ENCODE measurements at places on chromosomes 16 and 17.
A peak's percentile ranks its signal among the peaks of the same experiment; 100 is the strongest.

- H3K4me3 ChIP-seq = peak overlapping the region; percentile 70
- peaks cover 88% of the 10 kb centered on the region for H3K4me1 ChIP-seq
- peak; percentile 85 for DNase-seq
- peak overlapping the region; percentile 92 for H3K27ac ChIP-seq
These were observed 10.6 kb downstream of the KSR1 start for GRCh38 chr17:27466743-27467375.

DNA sequence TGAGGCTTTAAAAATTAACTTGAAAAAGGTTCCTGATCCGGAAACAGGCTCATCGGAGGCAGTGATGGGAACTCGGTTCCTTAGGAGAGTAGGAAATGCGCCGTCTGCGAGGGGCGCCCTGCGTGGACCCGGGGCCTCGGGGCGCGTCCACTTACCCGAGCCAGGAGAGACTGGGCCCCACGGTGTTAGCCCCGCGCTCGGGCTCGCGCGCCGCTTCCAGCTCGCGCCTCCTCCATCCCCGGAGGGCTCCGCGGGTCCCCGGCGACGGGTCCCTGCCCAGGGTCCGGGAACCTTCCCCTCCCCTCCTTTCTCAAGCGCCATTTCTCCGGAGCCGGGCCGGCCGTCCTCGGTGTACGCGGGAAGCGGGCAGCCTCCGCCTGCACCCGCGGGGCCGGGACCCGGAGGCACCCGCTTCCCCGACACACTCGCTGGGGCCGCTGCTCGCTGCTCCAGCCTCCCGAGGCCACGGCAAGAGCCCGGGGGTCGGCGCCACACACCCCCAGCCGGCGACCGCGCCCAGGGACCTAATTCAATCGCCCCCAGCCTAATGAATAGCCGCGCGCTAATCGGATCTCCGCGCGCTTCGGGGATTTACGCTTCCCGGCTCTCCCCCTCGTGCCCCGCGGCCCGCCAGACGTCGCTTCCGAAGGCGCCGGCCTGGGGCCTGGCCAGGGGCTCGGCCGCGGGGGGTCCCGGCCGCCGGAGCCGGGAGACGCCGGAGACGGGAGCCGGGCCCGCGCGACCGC, 2.2 kb upstream of the BAHCC1 start:
- peaks cover 7% of the 10 kb centered on the region for H3K36me3 ChIP-seq
- peaks cover 17% of the 10 kb centered on the region for H3K4me1 ChIP-seq
- no peak overlapping the region for H3K27ac ChIP-seq
- H3K4me3 ChIP-seq = no peak overlapping the region
- no peak for DNase-seq

DNA sequence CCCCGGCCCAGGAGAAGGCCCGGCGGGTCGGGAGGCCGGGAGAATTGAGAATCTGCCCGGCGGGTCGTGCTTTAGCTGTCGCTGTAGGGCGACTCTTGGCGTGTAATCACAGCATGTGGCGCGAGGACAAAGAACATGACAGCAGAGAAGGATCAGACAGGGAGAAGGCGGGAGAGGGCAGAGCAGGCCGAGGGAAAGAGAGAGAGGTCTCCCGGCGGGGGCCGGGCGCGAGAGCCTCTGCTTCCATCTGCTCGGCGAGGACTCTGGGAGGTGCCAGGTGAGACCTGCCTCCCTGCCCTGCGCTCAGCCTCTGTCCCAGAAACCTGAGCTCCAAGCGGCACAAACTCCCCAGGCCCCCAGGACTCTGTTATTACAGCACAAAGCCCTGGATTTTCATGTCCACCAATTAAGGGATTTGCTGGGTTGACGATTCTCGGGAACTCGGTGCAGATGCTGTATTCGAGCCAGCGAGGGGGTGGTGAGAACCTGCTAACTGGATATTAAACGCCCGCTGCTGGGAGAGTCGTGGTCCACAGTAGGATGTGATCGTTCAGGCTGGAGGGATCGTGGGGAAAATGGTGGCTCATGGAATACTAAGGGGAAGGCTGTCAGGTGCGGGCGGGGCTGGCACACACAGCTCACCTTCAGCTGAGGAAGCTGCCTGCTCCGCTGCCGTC, 172.0 kb upstream of the CIBAR2 start:
- no peaks in the 10 kb centered on the region for H3K27me3 ChIP-seq
- H3K27ac ChIP-seq = no peak overlapping the region
- no peak for DNase-seq
- no peaks in the 10 kb centered on the region for H3K4me1 ChIP-seq
- H3K36me3 ChIP-seq = no peaks in the 10 kb centered on the region

GRCh38 chr17:72566671-72567484, 446.1 kb downstream of the SOX9 start:
- H3K27me3 ChIP-seq = peaks cover 4% of the 10 kb centered on the region
- H3K4me1 ChIP-seq = peaks cover 9% of the 10 kb centered on the region
- no peaks in the 10 kb centered on the region for H3K36me3 ChIP-seq
- H3K27ac ChIP-seq = no peak overlapping the region

GRCh38 chr17:79633993-79634813, 23.4 kb upstream of the RBFOX3 start:
- H3K36me3 ChIP-seq = no peaks in the 10 kb centered on the region
- H3K27me3 ChIP-seq = peaks cover 7% of the 10 kb centered on the region
- peak; percentile 4 for DNase-seq
- no peaks in the 10 kb centered on the region for H3K4me1 ChIP-seq
- no peak overlapping the region for H3K27ac ChIP-seq
- H3K4me3 ChIP-seq = no peak overlapping the region

GRCh38 chr17:81492202-81492601, 20.4 kb downstream of the ACTG1 start:
- peaks cover 21% of the 10 kb centered on the region for H3K4me1 ChIP-seq
- H3K27me3 ChIP-seq = peaks cover 12% of the 10 kb centered on the region
- H3K27ac ChIP-seq = no peak overlapping the region
- DNase-seq = no peak
- no peaks in the 10 kb centered on the region for H3K36me3 ChIP-seq

DNA sequence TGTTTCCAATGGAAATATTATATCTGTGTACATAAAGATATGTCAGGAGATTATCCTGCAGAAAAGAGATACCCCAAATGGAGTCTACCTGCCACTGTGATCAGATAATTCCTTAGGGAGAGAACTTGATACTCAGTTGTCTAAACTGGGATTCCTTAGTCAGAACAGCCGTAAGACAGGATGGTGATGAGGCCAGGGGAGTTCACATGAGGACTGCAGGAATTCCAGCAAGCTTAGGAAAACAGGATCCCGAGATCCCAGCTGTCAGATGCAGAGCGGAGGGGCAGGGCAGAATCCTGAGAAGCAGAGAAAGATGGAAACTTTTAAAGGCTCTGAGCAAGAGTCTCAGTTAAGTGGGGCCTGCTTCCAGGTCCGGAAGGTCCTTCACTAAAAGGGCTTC, 4.7 kb downstream of the KRABD2 start:
- no peak overlapping the region for H3K27ac ChIP-seq

GRCh38 chr16:23254338-23254737, 47.8 kb upstream of the SCNN1B start:
- no peak for DNase-seq
- H3K27me3 ChIP-seq = peaks cover 4% of the 10 kb centered on the region
- H3K4me3 ChIP-seq = no peak overlapping the region
- no peaks in the 10 kb centered on the region for H3K36me3 ChIP-seq
- H3K4me1 ChIP-seq = no peaks in the 10 kb centered on the region

- peaks cover 46% of the 10 kb centered on the region for H3K4me1 ChIP-seq
- H3K4me3 ChIP-seq = no peak overlapping the region
- DNase-seq = peak; percentile 76
- H3K36me3 ChIP-seq = no peaks in the 10 kb centered on the region
These were observed 94.6 kb downstream of the RGS9 start for GRCh38 chr17:65231662-65232335.

DNA sequence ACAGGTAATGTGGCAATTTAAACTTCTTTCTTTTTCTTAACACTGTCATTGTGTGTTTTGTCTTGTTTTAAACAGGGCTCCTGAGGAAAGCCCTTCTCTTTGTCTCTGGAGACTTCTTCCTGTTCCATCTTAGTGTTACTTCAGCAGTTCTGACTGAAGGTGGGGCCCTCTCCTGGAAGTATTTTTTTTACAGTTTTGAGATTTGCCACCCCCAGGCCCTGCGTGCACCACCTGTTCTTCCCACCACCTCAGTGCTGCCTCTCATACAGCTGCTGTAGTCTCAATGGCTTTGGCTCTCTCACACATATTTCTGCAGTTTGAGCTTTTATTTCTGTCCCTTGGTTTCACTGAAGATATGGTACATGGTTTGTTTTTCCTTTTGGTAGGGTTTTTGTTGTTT, 52.5 kb upstream of the ALDH3A1 start:
- no peak overlapping the region for H3K27ac ChIP-seq
- DNase-seq = no peak
- H3K4me1 ChIP-seq = peaks cover 4% of the 10 kb centered on the region
- H3K27me3 ChIP-seq = no peaks in the 10 kb centered on the region
- no peak overlapping the region for H3K4me3 ChIP-seq
- peaks cover 22% of the 10 kb centered on the region for H3K36me3 ChIP-seq

DNA sequence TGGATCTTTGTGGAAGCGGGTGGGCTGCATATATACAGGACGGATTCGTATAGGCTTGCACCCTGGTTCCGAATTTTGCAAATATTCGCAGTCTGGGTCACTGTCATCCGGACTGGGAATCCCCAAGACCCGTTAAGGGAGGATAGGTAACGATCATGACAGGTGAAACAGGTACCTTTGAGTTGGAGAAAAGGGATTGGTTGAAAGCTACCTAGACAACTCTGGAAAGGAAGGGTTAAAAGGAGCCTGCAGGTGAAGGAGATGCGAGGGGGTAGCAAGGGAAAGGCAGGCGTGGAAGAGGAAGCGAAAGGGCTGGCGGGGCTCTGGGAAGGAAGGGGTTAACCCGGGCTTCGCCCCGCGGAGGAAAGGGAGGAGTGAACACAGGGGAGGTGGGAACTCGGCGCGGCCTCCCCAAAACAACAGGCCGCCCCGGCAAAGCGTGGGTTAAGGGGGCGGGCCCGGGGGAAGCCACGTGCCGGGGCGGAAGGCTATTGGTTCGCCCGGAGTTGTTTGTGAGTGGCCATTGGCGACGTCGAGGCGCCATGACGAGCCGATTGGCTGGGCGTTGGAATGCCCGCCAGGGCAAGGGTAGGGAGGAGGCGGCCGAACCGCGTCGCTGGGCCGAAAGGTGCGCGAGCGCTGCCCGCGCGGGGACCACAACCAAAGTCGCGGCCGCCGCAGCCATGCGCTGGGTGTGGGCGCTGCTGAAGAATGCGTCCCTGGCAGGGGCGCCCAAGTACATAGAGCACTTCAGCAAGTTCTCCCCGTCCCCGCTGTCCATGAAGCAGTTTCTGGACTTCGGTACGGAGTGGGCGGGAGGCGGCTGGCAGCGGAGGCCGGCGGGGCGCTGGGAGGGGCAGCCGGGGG, at the start of gene PDK2:
TSS of gene PDK2 (plus strand) at position 599 of the 867 bp plus-strand sequence. CDS start at position 684, 85 bp downstream.
- H3K4me3 ChIP-seq = peak within 1 kb of the TSS; percentile 86
- peak; percentile 97 for DNase-seq
- peaks cover 27% of the 10 kb centered on the region for H3K4me1 ChIP-seq
- peak within 1 kb of the TSS; percentile 87 for H3K27ac ChIP-seq
- H3K36me3 ChIP-seq = peaks cover 2% of the 10 kb centered on the region

- H3K36me3 ChIP-seq = peaks cover 9% of the 10 kb centered on the region
- peak; percentile 66 for DNase-seq
These were observed 5.2 kb upstream of the OR1F1 start for GRCh38 chr16:3182608-3183444.

GRCh38 chr17:13384626-13385025, 217.1 kb downstream of the HS3ST3A1 start:
- H3K4me3 ChIP-seq = no peak overlapping the region
- H3K27me3 ChIP-seq = no peaks in the 10 kb centered on the region
- no peaks in the 10 kb centered on the region for H3K4me1 ChIP-seq
- DNase-seq = no peak
- H3K36me3 ChIP-seq = no peaks in the 10 kb centered on the region

- H3K27ac ChIP-seq = no peak overlapping the region
- H3K4me3 ChIP-seq = no peak overlapping the region
- H3K4me1 ChIP-seq = peaks cover 18% of the 10 kb centered on the region
- no peak for DNase-seq
These were observed 95.9 kb downstream of the HIC1 start for GRCh38 chr17:2150806-2151205.

- no peaks in the 10 kb centered on the region for H3K4me1 ChIP-seq
- peaks cover 7% of the 10 kb centered on the region for H3K27me3 ChIP-seq
- no peak overlapping the region for H3K4me3 ChIP-seq
- no peak for DNase-seq
- no peak overlapping the region for H3K27ac ChIP-seq
- H3K36me3 ChIP-seq = no peaks in the 10 kb centered on the region
These were observed 28.0 kb downstream of the NXN start for GRCh38 chr17:951325-952132.

DNA sequence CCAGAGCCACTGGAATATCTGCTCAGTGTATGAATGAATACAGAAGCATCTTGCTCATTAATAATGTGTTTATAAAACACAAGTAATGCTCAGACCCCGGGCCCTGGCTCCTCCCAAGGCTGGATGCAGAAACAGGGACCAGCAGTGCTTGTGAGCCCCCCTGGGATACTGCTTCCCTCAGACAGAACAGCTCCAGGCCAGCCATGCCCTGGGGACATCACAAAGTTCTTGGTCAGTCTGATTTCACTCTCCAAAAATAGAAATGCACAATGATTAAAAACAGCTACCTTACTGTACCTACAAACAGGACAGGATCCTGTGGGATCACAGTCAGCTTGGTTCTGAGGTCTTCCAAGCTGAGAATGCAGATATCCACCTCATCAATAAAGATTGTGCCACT, 68.2 kb downstream of the ABCC12 start:
- H3K27me3 ChIP-seq = peaks cover 3% of the 10 kb centered on the region
- H3K36me3 ChIP-seq = no peaks in the 10 kb centered on the region
- no peaks in the 10 kb centered on the region for H3K4me1 ChIP-seq

DNA sequence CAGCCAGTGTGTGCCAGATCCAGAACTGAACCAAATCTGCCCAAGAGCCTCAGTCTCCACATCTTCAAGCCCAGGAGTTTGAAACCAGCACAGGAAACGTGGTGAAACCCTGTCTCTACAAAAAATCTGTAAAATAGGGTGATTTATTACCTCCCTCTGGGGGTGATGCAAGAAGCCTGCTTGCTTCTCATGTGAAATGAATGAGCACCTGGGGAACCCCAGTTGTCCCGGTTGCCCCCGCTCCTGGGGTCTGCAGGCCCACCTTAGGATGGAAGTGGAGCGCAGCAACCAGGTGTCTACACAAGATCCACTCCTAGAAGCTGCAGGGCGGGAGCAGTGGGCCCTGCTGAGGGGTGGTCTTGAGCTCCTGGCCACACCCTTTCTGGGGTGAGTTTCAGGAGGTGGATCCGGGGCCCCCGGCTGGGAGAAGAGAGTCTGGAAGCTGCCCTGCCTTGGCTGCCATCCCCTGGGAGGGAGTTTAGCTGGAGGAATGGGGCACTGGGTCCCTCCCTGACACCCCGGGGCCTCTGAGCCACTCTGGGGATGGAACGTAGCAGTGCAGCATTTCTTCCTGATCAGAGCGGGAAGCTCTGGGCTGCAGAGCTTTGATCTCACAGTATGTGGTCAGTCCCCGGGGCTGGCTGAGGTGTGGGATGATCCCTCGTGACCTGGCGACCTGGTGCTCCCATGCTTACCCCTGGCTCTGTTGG, 117.8 kb downstream of the RAB11FIP4 start:
- H3K4me3 ChIP-seq = peak overlapping the region; percentile 80
- peaks cover 61% of the 10 kb centered on the region for H3K4me1 ChIP-seq
- peak; percentile 42 for DNase-seq
